ENCODE measurements at places on chromosomes 2 and 18.

- DNase-seq: no peak
Measured at GRCh38 chr18:23438046-23438377, 15.1 kb upstream of the RIOK3 start.

DNA sequence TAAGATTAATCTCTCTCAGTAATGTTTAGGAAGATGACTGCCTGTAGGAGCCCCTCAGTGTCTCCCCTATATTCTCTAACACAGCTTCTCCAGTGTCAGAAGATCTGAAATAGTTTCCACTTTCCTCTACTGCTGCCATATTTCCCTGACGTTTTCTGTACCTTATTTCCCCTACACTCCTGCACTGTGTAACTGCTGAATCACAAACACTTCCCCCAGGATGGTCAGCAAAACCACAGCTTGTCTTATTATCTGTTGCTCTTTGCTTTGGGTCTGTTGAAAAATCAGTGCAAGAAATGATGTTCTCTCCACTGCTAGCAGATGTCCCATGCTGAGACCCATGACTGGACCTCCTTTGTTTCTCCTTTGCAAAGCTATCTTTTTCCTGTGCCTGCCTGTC, 441.7 kb downstream of the EPHA4 start:
- DNase-seq: no peak

DNA sequence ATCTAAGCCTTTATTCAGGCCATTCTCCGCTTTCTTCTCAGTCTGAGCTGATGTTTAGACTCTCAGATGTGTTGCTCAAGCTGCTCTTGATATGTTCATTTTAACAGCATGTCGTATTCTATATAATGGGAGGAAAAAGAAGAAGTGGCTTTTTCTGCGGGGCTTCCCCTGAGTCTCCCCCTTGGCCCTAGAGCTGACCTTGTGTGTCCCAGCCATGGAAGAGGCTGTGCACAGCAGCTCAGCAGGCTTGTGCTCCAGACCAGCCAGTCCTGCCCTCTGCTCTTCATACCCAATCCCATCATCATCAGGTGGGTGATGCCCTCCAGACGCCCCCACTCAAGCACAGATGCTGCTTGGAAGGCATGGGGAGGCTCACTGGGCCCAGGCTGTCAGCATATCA, 155.1 kb upstream of the CELF4 start:
- DNase-seq: no peak

DNA sequence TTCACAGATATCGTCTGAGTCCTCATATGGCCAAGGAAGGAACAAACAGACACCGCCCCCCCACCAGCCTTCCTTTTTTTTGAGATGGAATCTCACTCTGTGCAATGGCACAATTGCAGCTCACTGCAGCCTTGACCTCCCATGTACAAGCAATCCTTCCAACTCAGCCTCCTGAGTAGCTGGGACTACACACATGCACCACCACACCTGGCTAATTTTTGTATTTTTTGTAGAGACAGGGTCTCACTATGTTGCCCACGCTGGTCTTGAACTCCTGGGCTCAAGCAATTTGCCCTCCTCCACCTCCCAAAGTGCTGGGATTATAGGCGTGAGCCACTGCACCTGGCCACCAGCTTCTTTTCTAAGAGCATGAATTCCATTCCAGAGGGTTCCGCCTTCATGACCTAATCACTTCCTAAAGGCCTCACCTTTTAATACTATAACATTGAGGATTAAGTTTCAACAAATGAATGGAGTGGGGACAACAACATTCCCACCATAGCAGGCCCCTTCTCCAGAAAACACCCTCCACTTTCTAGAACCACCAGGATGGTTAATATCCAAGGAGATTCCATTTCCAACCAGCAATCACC, 2.2 kb upstream of the TMBIM1 start:
- no peak for DNase-seq

DNA sequence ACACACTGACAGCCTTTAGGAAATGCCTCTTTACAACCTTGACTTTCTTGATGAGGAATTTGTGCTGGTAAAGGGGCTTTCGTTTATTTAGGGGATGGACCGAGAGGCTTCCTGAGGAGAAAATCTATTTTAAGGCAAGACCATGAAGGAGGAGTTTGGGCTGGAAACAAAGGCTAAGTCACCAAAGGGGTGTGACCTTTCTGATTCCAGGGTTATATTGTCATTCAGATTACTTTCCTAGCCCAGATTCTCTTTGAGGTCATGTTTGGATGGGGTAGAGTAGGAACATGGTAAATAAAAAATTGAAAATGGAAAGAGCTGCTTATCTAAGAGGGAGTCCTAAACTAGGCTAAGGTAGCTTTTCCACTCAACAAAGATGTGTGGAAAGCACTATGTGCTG, 77.1 kb upstream of the UGP2 start:
- no peak for DNase-seq

DNA sequence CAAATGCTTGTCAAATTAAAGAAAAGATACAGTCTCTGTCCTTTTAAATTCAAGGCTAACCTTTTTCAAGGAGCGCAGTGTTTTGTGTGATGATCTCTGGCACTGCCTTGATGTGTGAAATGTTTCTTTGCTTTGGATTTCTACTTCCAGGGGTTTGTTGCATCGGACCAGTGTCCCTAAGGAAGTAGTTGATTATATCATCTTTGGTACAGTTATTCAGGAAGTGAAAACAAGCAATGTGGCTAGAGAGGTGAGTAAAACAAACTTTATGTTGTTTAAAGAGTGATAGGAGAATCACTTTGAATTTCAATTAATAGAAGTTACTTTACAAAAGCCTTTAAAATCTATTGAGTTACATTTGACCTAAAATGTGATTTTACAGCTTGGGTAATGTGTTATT, 28.8 kb downstream of the HADHB start:
- peak; percentile 12 for DNase-seq

- DNase-seq: no peak
Measured at GRCh38 chr2:1483551-1483950, 70.3 kb downstream of the TPO start.

DNA sequence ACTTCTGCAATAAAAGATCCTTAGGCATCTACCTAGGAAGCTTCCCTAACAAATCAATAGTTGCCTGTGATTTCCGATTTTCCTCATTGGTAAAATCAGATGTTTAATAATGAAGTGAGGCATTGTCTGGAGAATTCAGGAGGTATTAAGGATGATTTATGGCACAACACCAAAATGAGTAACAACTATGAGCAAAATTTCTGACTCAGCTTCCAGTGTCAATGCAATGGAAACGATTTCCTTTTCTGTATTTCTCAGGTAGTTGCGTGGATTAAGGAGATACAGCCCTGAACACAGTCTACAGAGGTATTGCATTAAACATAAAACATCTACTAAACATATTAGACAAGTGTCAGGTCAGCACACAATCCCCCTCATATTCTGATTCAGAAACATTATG, 99.5 kb downstream of the EPB41L3 start:
- no peak for DNase-seq

- DNase-seq: no peak
Measured at GRCh38 chr18:24814521-24814920, 354.1 kb downstream of the HRH4 start.

DNA sequence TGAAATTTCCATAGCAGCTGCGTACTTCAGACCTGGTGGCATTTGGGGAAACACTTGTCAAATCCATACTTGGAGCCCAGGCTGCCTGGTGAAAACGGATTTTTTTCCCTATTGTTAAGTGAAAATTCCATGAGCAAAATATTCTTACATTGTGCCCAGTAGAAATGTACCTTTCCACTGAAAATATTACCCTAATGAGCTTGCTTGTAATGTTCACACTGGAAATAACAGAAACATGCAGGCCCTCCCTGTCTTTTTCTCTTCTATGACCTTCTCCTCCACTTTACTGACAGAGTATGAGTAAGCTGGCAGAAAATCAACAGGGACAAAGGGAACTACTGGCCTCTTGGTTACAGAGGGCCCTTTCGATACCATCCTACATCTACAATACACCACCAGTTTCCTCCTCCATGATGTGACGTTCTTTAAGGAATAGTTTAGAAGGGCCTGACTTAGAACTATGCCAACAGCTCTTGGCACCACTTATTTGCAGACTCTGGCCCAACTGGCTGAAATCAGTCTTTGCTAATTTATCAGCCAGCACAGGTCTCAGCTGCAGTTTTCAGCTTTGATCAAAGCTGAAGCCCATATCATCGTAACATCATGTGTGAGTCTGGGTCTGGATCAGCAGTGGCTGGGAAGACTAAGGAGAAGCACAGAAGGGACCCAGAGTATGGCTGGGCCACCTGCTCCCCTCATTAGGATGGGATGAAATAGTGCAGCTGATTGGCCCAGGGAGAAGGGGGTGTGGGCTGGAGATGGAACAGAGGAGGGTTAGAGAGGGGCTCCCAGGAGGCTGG, 272.2 kb upstream of the ID2 start:
- DNase-seq: no peak

- DNase-seq: peak; percentile 61
Measured at GRCh38 chr18:76349067-76349715, 145.9 kb downstream of the ZNF516 start.

DNA sequence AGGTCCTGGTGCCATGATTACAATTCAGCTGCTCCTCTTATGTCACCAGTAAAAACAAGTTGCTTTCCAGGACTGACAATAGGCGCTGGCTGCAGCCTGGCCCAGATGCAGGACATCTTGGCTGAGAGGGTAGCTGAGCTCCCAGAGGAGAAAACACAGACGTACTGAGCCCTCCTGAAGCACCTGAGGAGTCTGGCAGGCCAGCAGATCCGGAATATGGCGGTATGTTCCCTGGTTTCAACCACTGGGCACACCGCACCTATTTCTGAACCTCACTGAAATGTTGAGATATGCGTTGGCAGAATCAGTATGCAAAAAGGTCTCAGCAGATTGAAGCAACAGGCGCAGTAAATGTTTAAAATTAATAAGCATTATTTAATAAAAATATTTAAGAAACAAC, 73.1 kb upstream of the BZW1 start:
- no peak for DNase-seq

DNA sequence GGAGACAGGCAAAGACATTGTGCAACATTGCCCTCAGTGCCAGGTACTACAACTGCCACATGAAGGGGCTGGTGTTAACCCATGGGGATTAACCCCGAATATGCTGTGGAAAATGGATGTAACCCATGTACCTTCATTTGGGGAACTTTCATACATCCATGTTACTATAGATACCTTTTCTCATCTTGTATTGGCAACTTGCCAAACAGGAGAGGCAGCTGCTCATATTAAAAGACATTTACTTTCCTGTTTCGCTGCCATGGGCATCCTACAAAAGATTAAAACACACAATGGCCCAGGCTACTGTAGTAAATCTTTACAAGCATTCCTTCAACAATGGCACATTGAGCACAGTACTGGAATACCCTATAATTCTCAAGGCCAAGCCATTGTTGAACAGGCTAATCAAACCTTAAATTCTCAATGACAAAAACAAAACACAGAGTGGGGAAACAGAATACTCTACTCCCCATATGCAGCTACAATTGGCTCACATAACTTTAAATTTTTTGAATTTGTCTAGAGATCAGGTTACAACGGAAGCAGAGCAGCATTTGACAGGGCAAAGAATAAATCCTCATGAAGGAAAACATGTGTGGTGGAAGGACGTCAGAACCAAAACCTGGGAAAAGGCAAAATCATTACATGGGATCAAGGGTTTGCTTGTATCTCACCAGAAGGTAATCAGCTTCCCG, 1723.5 kb upstream of the LRRTM1 start:
- no peak for DNase-seq

DNA sequence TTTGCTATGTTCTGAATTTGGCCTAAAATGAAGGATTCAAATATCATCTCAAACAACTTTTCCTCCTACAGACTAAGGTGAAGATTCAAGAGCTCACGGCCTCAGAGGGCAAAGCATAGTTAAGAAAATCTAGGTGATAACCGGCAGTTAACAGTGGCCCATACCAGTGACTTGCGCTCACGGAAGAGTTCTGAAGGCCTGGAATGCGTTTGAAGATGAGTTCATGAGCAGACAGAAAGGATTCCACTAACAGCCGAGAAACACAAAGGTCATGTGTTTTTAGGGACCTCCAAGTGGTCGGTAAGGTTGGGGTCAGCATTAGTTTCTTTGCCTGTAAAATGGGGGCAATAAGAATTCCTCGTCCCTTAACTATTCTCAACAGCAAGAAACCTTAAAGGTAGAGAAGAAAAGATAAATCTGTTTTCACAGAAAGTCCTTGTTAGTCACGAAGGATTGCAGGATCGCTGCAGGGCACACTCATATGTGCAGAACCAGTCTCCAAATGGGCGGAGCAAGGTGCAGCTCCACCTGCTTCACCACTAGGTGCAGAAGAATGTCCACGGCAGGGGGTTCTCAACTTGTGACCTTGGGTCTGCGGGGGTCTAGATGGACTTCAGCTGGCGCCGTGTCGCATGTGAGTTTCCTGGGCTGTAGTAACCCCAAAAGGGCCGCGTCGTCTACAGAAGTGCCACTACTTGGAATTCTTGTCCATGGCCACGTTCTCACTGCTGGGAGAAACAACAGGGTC, 708 bp upstream of the RPIA start:
- DNase-seq: no peak

GRCh38 chr18:49851624-49852023, 38.3 kb upstream of the ACAA2 start:
- no peak for DNase-seq

GRCh38 chr2:173898178-173898668, 67.0 kb downstream of the SP3 start:
- DNase-seq: no peak

GRCh38 chr2:111135910-111136297, 15.2 kb downstream of the BCL2L11 start:
- DNase-seq: no peak

DNA sequence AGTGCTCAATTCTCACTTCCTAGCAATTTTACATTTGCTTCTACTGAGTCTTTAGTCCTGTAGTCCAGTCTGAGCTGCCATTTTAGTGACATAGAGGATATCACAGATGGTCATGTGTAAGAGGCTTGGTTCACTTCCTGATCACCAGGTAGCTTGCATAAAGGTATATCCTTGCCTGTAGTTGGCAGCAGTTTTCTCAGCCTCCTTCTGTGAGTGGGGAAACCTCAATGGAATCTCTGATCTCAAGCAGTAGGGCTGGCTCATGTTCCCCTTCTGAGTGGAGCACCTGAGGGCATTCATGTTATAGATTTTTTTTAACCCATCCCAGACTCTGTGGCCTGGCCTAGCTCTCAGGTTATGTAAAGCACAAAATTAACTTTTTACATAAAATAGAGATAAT, 278.4 kb downstream of the RDH14 start:
- no peak for DNase-seq

DNA sequence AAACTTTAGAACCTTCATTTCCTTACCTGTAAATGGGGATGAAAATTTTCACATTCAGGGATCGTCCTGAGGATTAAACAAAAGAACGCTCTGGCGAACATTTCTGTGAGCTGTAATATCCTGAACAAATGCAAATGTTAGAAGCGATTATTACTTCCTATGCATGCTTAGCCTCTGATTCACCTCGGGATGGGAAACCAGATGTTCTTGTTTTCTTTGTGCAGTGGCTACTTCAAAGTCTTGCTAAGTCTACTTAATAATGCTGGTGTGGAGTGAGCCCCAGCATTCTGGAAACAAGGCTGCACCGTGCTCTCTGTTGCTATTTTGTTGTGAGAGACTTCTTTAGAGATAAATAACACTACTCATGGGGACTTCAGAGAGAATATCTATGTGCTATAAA, 119.1 kb upstream of the PELI1 start:
- DNase-seq: no peak

- no peak for DNase-seq
Measured at GRCh38 chr2:203077451-203077850, 62.8 kb downstream of the NBEAL1 start.

All from SK-N-MC (cell line).